Right renal cortex interstitium (tissue), 3 donors: ENCODE measurements at places on chromosomes 3 and 15. TPM values are rescaled to one million over a fixed set of nuclear protein-coding genes. Genes with fewer than 3 reads are reported as not detected.

GRCh38 chr15:89550427-89550826 is 24.8 kb upstream of the TICRR start:
- no peak for DNase-seq

- DNase-seq = no peak
Measured at GRCh38 chr3:195956577-195956976, 48.2 kb upstream of the TNK2 start.

DNA sequence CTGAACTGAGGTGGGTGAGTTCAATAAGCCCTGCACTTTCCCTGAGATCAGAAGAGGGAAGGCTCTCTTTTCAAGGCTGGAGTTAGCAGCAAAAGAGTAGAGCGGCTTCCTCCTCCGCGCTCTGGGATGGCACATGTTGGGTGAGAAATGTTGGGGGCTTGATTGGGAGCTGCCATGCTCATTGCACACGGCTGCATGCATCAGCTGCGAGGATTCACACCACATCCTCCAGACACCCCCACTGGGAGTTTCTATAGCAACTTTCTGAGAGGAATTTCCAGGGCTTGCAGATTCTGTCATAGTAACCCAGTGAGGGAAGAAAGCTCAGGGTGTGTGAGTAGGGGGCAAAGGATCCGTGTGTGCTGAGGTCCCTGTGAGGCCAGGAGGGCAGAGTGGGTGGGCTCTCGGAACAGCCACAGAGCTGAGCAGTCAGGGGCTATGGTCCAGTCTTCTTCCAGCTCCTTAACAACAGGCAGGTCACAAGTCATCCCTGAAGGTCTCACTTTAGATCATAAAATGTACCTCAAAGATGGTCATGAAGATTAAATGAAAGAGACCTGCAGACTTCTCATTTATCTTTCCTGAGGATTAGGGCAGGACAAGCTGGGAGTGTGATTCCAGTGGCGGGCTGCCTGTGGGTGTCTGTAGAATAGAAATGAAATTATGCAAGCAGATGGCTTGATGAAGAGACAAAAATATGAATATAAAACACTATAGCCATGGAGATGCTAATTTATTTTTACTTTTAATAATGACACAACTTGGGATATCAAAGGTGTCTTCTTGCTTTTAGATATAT is 75.7 kb upstream of the CHRNA7 start:
- DNase-seq = no peak

DNA sequence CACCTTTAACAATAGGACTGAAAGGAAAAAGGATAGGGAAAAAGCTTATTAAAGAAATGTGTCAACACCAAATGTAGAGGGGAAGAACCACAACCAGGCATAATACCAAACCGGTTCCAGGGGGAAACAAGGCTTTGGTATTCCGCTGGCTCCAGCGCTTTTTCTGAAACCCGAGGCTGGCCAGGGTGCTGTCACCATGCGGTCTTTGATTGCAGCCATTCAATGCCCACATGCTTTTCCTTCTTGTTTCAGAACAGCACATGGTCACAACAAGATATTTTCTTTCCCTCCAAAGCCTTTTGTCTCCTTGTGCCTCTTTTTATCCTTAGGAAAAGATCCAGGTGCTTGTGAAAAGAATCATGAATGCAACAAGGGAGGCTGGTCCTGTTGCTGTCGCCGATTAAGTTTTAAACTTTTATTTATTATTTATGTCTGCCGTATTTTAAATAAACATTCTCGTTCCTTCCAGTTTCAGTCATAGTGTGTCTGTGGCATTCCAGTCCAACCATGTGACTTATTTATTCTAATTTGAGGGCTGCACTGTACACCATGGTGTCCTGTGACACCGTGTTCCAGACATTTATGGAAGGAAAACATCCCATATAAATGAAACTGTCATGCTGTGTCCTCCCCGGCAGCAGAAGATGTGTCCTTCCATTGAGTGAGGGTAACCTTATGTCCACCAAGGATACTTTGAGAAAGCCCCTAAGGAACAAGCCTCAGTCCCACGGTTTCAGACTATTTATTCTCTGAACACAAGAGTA is 41.1 kb downstream of the CCK start:
- no peak for DNase-seq

- DNase-seq = no peak
Measured at GRCh38 chr3:113288881-113289280, 77.5 kb downstream of the BOC start.

GRCh38 chr3:128483657-128484403 is 9.2 kb downstream of the GATA2 start:
- no peak for DNase-seq

GRCh38 chr3:12999147-13000140 is 73.8 kb downstream of the IQSEC1 start:
- DNase-seq = no peak

- DNase-seq = no peak
Measured at GRCh38 chr3:176579711-176580185, 617.5 kb downstream of the TBL1XR1 start.

DNA sequence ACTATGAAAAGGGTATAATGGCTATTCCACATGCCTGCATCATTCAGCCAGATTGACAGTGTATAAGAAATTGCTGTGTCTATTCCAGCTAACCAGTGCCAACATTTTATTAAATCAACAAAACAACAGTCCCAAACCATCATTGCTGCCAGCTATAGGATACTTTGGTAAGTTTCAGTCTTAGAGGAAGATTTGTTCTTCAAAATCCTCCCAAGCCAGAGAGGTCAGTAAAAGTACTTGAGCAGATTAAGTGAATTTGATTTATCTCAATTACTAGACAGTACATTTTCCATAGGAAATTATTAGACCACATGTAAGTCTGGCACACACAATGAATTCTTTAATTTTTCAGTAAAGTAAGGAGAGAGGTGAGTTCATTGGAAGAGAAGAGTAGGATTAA is 50.7 kb downstream of the TFG start:
- no peak for DNase-seq

DNA sequence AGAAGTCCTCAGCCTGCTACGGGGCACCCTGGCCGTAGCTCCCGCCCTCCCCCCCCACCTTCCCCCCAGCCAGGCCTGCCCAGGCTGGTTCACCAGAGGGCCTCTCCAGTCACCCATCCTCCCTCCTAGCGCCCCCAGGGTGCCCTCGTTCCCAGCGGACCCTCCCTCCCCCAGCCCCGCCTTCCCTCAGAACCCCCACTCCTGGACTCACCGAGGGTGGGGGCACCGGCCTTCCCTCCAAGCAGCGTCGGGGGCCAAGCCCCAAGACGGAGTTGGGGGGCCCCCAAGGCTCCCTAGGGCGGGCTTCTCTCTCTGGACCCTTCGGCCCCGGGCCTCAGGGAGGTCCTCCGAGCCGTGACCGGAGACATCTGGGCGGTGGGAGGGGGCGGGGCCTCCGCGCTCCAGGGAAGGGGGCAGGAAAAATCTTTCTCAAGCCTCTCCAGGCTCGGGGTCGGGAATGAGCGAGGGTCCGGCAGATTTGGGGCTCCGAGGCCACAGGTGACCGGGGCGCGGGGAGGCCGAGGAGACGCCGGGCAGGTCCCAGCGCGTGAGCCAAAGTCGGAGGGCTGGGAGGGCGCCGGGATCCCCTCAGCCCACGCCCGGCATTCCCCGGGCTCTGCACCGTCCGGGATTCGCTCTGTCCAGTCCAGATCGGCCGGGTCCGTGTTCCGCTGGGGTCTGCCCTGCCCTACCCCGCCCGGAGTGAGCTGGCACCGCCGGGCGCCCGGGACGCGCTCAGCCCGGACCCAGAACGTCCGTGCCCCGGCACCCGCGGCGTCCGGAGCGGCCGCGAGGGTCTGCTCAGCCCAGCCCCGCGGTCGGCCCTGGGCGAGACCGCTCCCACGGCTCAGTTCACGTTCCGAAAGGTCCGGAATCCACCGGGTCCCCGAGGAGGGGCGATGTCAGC is 999 bp downstream of the INSYN1 start:
- no peak for DNase-seq

- no peak for DNase-seq
Measured at GRCh38 chr3:168251371-168251770, 155.6 kb upstream of the GOLIM4 start.

- DNase-seq = no peak
Measured at GRCh38 chr3:47443611-47443995, 32.1 kb downstream of the SCAP start.

GRCh38 chr3:128337305-128337704 is 129.4 kb downstream of the DNAJB8 start:
- DNase-seq = no peak

- no peak for DNase-seq
Measured at GRCh38 chr3:47016934-47017435, 37.5 kb downstream of the NBEAL2 start.

DNA sequence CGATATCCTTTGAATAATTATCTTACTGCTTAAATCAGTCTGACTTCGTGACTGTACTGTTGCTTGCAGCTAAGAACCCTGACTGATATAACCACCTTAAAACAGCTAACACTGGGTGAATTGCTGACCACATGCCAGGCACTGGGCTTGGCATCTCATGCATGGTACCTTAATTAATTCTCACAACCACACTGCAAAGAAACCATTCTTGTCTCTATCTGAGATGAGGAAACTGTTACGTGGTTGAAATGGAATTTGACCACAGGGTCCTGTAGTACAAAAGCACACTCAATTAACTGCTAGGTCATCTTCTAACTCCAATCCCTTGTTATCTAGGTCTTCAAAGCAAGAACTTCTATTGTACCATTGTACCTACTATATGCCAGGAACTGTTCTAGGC is 92.7 kb upstream of the PRICKLE2 start:
- DNase-seq = no peak

DNA sequence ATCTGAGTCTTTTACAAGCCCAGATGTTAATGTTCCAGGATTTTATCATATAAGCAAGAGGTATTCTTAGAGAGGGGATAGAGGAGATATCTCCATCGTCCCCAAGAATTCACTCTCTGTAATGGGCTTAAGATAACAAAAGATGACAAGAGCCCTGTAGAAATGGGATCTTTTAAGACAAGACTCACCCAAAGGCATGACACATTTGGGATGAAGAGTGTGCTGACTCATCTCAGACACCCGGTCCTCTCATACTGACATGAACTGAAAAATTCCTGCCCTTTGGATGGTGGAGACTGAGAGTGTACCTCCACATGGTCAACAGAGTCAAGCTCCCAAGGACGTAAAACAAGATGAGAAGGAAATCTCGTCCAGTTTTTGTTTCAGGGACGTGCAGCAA is 11.0 kb downstream of the LEKR1 start:
- no peak for DNase-seq

GRCh38 chr15:95988574-95988887 is 342.0 kb upstream of the NR2F2 start:
- DNase-seq = no peak

DNA sequence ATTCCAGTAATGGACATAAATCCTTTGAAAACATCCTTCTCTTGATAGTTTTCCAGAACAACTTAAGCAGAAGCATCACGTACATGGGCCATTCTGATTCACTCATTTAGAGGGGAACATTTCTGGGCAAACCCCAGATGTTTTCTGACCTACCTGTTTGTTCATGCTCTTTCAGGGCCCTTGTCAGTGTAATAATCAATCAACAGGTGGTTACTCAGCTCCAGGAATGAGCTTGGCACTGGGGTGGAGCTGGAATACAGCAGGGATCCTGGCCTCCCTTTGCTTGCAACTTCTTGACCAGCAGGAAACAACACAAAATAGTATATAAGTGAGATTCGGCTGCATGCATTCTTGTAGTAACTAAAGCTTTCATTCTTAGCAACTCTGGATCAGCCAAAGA is 9.2 kb upstream of the UBE2E1 start:
- no peak for DNase-seq

DNA sequence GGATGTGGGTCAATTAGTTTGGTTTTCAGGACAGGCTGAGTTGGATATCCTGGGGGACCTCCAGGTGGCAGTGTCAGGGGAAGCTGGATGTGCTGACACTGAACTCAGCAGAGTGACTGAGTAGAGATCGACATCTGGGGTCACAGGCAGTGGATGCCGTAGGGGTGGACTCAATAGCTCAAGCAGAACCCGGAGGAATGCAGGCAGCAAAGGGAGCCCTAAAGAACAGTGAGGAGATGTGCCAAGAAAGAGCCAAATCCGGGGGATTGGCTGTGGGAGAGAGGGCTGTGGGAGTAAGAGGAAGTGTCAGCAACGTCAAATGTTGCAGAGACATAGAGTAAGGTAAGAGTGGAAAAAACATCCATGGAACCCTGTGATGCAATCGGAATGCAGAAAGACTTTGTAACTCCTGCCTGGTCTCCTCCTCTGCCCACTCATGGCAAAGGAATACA is 11.6 kb downstream of the CCR5AS start:
- no peak for DNase-seq

DNA sequence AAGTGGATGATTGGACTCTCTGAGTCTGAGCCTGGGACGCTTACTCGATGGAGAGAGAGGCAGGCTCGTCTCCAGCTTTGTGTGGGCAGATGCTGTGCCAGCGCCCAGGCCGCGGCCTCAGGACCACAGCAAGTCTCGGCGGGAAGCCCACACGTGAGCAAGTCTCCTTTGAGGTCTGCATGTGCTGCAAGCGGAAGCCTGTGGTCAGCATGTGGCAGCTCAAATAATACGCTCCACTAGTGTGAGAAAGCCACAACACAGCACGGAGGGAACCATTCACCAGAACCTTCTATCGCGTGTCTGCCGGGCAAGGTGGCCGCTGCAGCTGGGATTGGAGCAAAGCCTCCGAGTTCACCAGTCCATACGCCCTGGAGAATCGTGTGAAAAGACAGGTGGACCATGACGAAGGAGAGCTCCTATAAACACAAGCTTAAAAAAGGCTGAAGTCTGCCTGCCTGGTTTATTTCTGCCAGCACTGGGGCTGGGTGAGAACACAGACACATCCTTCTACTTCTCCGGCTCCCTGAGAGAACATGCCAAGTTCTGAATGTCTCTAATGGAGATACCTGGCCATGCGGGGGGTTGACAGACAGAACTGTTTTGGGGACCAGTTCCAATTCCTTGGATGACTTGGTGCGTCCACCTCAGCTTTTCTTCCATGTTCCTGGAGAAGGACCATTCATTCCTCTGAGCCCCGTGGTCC is 82.0 kb upstream of the LRIG1 start:
- no peak for DNase-seq

DNA sequence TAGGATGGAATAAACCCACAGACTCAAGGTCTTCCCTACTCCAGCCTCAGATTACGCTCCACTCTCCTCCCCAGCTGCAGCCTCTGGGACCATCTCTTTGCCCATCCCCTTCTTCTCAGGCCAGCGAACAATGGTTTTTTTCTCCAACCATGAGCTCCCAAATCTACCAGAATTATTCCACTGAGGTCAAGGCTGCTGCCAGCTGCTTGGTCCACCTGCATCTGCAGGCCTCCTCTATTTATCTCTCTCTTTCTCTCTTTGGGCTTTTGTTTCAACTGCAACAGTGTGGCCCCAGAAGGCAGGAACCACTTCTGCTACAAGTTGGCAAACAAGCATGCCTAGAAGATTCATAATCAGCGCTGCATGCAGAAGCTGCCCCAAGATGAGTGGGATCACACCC is 19.1 kb downstream of the CHRM5 start:
- no peak for DNase-seq

Gene DAZL
- not detected for polyA plus RNA-seq

Gene LRRC31
- polyA plus RNA-seq = 0.26 TPM

Gene TGM5
- polyA plus RNA-seq = not detected

Gene C2CD4A
- 0.20 TPM for polyA plus RNA-seq

Gene COLQ
- polyA plus RNA-seq = 5.3 TPM

Gene PPP1R14D
- 0.42 TPM for polyA plus RNA-seq

Gene ASB14
- 0.67 TPM for polyA plus RNA-seq

Gene CCR3
- 0.08 TPM for polyA plus RNA-seq

Gene NTRK3
- 7.9 TPM for polyA plus RNA-seq

Gene SYNPR
- 0.07 TPM for polyA plus RNA-seq

Gene KCNMB3
- 6.5 TPM for polyA plus RNA-seq

Gene AADAC
- not detected for polyA plus RNA-seq

Gene GOLGA6A
- 0.26 TPM for polyA plus RNA-seq

Gene DHX30
- polyA plus RNA-seq = 60.6 TPM

Gene TXNRD3
- polyA plus RNA-seq = 17.7 TPM

Gene RARRES1
- polyA plus RNA-seq = 38.8 TPM
